ENCODE measurements at places on chromosomes 5 and 9.

- DNase-seq, result no peak
These were observed 24.6 kb upstream of the PTGER4 start for GRCh38 chr5:40655138-40655537.

GRCh38 chr5:148939676-148940075 lies 113.3 kb downstream of the ADRB2 start:
- no peak for DNase-seq

DNA sequence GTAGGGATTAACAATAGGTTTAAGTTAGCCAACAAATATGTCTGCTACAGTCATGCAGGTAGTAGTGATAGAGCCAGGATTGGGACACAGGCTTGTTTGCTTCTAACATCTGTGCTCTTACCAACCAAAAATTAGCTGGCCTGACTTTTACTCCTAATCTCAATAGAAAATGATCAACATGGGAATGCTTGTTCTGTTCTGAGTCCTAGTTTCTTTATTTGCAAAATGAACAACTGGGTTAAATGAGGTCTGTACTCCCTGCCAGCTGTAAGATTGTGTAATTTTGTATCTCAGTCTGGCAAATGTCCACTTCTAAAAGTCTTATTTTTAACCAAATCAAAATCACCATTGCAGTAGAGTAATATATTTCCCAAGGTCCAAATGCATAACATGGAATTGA lies 216.8 kb downstream of the NMUR2 start:
- no peak for DNase-seq

DNA sequence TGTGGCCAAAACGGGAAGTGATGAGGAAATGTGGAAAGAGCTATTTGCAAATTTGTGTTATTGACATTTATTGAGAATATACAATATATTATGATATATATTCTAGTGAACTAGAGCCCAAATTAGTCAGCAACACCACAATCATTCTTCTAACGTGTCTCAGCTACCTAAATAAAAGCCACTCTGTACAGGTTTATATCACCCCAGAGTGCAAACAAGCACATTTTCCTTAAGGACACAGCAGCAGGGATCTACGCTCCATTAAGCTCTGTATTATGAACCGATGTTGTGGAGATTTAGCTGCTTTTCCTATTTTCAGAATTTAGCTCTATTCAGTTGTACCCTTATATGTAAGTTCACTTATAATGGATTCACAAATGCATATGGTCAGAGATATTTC lies 77.9 kb downstream of the CDH18 start:
- DNase-seq, result no peak

GRCh38 chr5:172807766-172808311 lies 26.2 kb upstream of the ERGIC1 start:
- DNase-seq, result no peak

DNA sequence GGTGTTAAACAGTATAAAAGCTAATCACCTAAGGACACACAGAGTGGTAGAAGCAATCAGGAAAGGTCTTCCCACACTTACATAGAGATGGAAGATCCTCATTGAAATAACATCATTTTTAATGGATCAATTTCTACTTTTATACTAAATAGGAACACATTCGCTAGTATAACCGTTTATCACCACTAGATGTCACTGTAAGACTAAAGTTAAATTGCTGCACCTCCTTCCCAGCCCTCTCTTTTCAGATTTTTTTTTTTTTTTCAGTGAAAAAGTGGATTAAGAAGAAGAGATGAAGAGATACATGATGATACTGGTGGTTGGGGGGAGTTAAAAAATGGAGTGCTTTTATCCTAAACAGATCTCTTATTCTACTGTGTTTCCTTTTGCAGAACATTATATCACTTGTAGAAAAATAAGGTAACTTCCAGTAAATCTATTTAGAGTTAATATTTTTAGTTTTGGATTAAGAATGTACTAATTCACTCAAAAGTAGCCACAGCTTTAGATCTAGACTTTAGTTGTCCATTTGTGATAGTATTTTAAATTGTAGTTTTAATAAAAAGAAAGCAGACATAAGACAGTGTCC lies 116.9 kb upstream of the ARRDC3 start:
- no peak for DNase-seq

DNA sequence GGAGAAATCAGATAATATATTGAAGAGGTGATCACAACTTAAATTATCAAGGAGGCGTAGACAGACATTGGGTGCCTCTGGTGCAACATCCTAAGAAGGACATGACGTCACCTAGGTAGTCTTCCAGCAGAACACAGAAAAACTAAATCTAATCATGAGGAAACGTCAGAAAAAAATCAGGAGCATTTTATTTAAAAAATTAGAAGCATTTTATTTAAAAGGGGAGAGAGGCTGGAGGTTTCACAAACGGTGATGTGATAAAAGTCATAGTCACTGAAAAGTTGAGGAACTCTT lies 254.6 kb downstream of the TMEM167A start:
- DNase-seq, result no peak

- no peak for DNase-seq
These were observed 51.8 kb upstream of the GALNT10 start for GRCh38 chr5:154138701-154139100.

DNA sequence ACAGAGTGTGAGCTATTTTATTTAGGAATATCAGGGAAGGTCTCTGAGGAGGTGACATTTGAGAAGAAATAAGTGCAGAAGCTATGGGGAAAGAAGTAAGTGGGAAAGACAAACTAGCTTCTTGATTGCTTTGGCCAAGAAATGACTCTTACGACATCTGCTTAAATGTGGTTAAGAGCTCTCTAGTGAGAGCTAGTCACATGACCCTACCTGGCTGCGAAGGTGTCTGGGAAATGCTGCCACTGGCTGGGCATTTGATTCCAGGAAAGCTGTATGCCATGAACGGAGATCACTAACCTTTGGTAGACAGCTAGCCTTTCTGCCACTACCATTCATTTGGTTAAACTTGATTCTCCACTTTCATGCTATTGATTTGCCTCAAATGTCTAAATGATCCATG lies 80.1 kb downstream of the KIAA0825 start:
- no peak for DNase-seq

- no peak for DNase-seq
These were observed 62.6 kb downstream of the ANKRD55 start for GRCh38 chr5:56170557-56170956.

- DNase-seq, result no peak
These were observed 5.2 kb downstream of the EGR1 start for GRCh38 chr5:138470322-138471051.

- no peak for DNase-seq
These were observed 403.9 kb downstream of the ADGRV1 start for GRCh38 chr5:90962481-90962880.

DNA sequence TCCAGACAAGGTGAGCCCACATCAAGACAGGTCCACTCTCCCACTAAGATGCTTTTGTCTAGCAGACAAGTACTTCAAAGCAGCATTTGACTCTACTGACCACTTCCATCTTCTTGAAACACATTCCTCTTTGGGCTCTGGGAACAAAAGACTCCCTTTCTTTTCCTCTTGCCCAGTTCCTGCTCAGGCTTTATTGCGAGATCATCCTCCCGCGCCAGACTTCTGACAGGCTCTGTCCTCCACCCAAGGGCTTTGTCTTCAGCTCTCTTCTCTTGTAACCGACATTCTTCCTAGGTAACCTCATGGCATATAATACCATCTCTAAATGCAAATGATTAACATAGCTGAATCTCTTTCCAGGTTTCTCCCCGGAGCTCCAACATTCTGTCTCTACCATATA lies 85.8 kb downstream of the NUDT12 start:
- DNase-seq, result no peak

DNA sequence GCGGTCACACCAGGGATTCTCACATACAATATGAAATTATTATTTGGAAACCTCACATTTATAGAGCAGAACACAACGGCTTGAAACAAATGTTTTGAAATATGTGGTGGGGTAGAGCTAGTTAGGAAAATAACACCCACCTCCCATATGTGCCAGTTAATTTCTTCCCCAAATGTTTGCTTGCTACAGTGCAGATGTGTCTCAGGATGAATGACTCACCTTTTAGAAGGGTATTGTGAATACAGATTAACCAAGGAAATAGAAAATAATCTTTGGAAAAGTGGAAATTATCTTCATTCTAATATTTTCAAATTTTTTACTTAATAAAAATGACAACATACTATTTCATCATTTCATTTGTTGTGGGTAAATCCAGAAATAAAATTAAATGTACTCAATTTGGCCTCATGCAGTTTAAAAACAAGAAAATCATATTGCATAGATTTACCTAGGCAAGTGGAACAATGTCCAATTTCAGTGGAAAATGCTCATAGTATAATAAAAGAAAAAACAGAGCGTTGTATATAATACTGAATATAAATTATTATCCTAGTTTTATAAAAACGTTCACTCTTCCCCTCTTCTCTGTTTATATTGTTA lies 39.3 kb upstream of the RICTOR start:
- DNase-seq, result no peak

- DNase-seq, result no peak
These were observed 62.1 kb upstream of the SPDL1 start for GRCh38 chr5:169521366-169521983.

- DNase-seq, result no peak
These were observed 29.9 kb downstream of the TNFSF15 start for GRCh38 chr9:114775981-114776380.

- DNase-seq, result no peak
These were observed 17.9 kb downstream of the FCN1 start for GRCh38 chr9:134899818-134900217.

- no peak for DNase-seq
These were observed 201.3 kb downstream of the HTR1A start for GRCh38 chr5:63760965-63761364.

DNA sequence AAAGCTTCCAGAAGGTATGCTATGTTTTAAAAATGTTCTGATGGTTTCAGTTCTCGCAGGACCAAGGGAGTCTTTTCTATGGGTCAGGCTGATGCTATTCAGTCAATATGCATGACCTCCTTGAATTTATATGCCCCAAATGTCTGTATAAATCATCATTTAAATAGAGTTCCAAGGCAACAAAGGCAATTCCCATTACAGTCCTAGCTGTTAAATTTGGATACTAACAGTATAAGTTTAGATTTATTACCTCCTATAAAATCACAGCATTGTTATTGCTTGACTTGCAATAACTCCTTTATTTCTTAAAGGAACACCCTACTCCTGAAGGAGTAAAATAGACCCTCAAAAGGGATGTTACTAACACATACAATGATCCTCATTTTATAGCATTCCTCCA lies 387.7 kb upstream of the CHD1 start:
- no peak for DNase-seq

- peak; percentile 83 for DNase-seq
These were observed 5.8 kb upstream of the PSMB7 start for GRCh38 chr9:124420991-124421543.

DNA sequence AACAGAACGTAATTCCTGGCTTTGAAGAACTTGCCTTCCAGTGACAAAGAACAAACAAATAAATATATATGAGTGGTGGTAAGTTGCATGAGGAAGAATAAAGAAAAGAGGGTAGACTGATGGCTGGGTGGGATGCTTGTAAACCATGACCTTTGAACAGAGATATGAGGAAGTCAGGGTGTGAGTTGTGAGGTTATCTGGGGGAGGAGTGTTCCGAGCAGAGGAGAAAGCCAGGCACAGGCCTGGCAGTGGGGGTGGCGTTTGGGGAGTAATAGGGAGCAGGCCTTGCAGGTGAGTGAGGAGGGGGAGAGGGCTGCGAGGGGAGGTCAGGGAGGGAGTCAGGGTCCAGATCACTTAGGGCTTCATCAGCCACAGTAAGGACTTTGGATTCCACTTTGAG lies 213.4 kb downstream of the PTTG1 start:
- DNase-seq, result no peak

- no peak for DNase-seq
These were observed 52.1 kb downstream of the SEMA6A start for GRCh38 chr5:116522356-116523136.

- DNase-seq, result no peak
These were observed 30.7 kb downstream of the ACOT12 start for GRCh38 chr5:81363093-81363871.

- DNase-seq, result no peak
These were observed 7.5 kb downstream of the SLC36A1 start for GRCh38 chr5:151454889-151455288.

- DNase-seq, result no peak
These were observed 146.2 kb upstream of the LRRTM2 start for GRCh38 chr5:139021346-139021745.

All from NCI-H526 (cell line).